Melanocyte of skin (primary cell): ENCODE measurements at places on chromosomes 1 and 21. TPM values are rescaled to one million over a fixed set of nuclear protein-coding genes. Genes with fewer than 3 reads are reported as not detected.

The MYBPH gene
- total RNA-seq: not detected in 2 replicates

The UBE2U gene
- not detected in 2 replicates for total RNA-seq

The CSF3R gene
- under 0.01 and 0.15 TPM in 2 replicates for total RNA-seq

The NAXE gene
- 129 and 147 TPM in 2 replicates for total RNA-seq

The DMRTA2 gene
- total RNA-seq: not detected in 2 replicates

The CACNA1S gene
- not detected in 2 replicates for total RNA-seq

The CELA2B gene
- not detected in 2 replicates for total RNA-seq

The HTR6 gene
- total RNA-seq: not detected in 2 replicates

The SYT11 gene
- total RNA-seq: 19.0 and 20.4 TPM in 2 replicates

The CXADR gene
- total RNA-seq: 19.3 and 28.5 TPM in 2 replicates

The TSPAN1 gene
- total RNA-seq: not detected in 2 replicates

The PROK1 gene
- total RNA-seq: not detected in 2 replicates

The PTCH2 gene
- under 0.01 and 0.33 TPM in 2 replicates for total RNA-seq

The OR2T27 gene
- not detected in 2 replicates for total RNA-seq

The CFAP45 gene
- total RNA-seq: under 0.01 TPM in 1 of 2 replicates, not detected in the other

The GFI1 gene
- total RNA-seq: 0.33 TPM in 1 of 2 replicates, not detected in the other

The LCE1D gene
- total RNA-seq: not detected in 2 replicates

The LIN9 gene
- total RNA-seq: 9.3 and 9.6 TPM in 2 replicates

The PADI2 gene
- total RNA-seq: 0.15 TPM in 1 of 2 replicates, not detected in the other

The FAM72D gene
- 1.7 and 2.3 TPM in 2 replicates for total RNA-seq

The IL22RA1 gene
- total RNA-seq: not detected in 2 replicates

The NECTIN4 gene
- total RNA-seq: 0.69 TPM in 1 of 2 replicates, not detected in the other

The AMPD1 gene
- total RNA-seq: not detected in 2 replicates

The MEGF6 gene
- 1.7 and 6.9 TPM in 2 replicates for total RNA-seq

The CEP104 gene
- total RNA-seq: 18.9 and 33.1 TPM in 2 replicates

The ATP1A2 gene
- not detected in 2 replicates for total RNA-seq

The C1QC gene
- total RNA-seq: not detected in 2 replicates

The ARPC5 gene
- total RNA-seq: 84.9 and 134 TPM in 2 replicates

The DYNLT5 gene
- 0.73 and 2.4 TPM in 2 replicates for total RNA-seq

The CORT gene
- 0.34 TPM in 1 of 2 replicates, not detected in the other for total RNA-seq

The SYPL2 gene
- total RNA-seq: 0.33 and 0.46 TPM in 2 replicates

The PCBP3 gene
- total RNA-seq: 0.34 and 1.5 TPM in 2 replicates

The KLF17 gene
- total RNA-seq: under 0.01 TPM in 1 of 2 replicates, not detected in the other

The CA14 gene
- total RNA-seq: 55.6 and 77.8 TPM in 2 replicates

The LCE1C gene
- not detected in 2 replicates for total RNA-seq

The ZFP69B gene
- 2.0 TPM in 2 replicates for total RNA-seq

The MANEAL gene
- total RNA-seq: 0.15 and 1.00 TPM in 2 replicates

The GCSAML gene
- not detected in 2 replicates for total RNA-seq

The PGBD5 gene
- total RNA-seq: 0.67 and 3.2 TPM in 2 replicates

The RAB3B gene
- 0.34 and 0.73 TPM in 2 replicates for total RNA-seq

The TDRD10 gene
- not detected in 2 replicates for total RNA-seq

The LIPI gene
- not detected in 2 replicates for total RNA-seq

The B3GALNT2 gene
- 32.3 and 36.7 TPM in 2 replicates for total RNA-seq

The PEA15 gene
- 60.6 and 74.1 TPM in 2 replicates for total RNA-seq

The LCE2A gene
- 1.3 TPM in 1 of 2 replicates, not detected in the other for total RNA-seq

The ZNF672 gene
- 20.8 and 23.3 TPM in 2 replicates for total RNA-seq

The DISP1 gene
- 10.0 and 20.7 TPM in 2 replicates for total RNA-seq

The SH2D1B gene
- total RNA-seq: not detected in 2 replicates

The DENND2C gene
- total RNA-seq: 1.2 and 1.7 TPM in 2 replicates

The BTBD19 gene
- total RNA-seq: 10.0 and 11.3 TPM in 2 replicates

The RPAP2 gene
- 4.5 and 6.9 TPM in 2 replicates for total RNA-seq

The GABPB2 gene
- 7.9 and 10.9 TPM in 2 replicates for total RNA-seq

The NENF gene
- 24.4 and 45.8 TPM in 2 replicates for total RNA-seq

The SLAMF9 gene
- 2.1 and 3.3 TPM in 2 replicates for total RNA-seq

The IL6R gene
- total RNA-seq: 21.0 and 23.3 TPM in 2 replicates

The CCDC181 gene
- total RNA-seq: 0.33 and 0.62 TPM in 2 replicates

The KIF14 gene
- total RNA-seq: 16.7 and 18.7 TPM in 2 replicates

The SAMD11 gene
- total RNA-seq: not detected in 2 replicates
